NCI-H510A treated with DMSO at 0.1 percent for 48 hours (cell line): ENCODE measurements at places on chromosomes 3 and 15.

DNA sequence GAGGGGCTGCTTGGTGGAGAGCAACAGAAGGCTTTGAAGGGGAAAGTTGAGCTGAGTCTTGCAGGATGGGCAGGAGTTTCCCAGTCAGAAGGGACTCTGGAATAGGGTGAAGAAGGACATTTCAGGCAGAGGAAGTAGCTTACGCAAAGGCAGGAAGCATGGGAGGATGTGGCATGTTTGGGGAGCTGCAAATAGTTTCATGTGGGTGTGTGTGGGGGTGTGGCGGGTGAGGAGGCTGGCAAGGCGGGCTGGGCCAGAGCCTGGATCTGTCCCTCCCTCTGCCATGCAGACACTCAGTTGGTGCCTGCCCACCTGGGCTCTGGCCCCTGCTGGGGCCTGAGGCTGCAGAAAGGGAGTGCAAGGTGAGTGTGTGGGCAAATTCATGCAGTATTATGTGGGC, 10.4 kb downstream of the TEX264 start:
- no peak for DNase-seq

- DNase-seq: no peak
These were observed 238.6 kb downstream of the BBX start for GRCh38 chr3:107761391-107761790.

DNA sequence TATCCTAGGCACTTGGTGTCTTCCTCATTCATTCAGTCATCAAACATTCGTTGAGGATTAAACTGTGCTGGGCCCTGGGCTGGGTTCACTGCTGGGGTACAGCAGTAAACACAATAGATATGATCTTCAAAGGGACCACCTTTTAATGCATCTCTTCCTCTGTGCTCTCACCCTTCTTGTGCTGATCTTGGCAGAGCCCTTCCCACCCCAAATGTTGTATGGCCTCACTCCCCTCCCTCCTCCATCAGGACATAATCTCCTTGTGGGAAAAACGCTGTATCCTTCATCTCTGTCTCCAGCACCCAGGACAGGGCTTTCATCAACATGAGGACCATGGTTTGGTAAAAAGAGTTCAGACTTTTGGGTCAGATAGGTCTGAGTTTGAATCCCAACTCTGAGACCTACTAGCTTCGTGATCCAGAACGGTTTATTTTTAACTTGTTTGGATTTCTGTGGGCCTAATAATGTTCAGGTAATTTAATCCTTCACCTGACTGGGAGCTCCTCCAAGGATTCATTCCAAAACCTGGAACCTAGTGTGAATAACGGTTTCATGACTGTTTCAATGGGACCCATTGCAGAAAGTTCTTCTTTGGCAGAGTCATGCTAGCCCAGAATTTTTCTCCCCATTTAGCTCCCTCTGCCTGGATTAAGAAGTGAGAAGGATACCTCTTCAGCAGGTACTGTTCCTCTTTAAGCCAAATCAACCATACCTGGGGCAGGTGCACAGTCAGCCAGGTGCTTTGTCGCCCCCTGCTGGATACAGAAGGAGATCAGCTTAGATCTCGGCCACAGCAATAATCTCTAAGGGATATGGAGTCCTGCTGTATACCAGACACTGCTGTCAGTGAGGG, 5.2 kb upstream of the WNT7A start:
- peak; percentile 36 for DNase-seq

- no peak for DNase-seq
These were observed 32.1 kb downstream of the TLNRD1 start for GRCh38 chr15:81032818-81033217.

DNA sequence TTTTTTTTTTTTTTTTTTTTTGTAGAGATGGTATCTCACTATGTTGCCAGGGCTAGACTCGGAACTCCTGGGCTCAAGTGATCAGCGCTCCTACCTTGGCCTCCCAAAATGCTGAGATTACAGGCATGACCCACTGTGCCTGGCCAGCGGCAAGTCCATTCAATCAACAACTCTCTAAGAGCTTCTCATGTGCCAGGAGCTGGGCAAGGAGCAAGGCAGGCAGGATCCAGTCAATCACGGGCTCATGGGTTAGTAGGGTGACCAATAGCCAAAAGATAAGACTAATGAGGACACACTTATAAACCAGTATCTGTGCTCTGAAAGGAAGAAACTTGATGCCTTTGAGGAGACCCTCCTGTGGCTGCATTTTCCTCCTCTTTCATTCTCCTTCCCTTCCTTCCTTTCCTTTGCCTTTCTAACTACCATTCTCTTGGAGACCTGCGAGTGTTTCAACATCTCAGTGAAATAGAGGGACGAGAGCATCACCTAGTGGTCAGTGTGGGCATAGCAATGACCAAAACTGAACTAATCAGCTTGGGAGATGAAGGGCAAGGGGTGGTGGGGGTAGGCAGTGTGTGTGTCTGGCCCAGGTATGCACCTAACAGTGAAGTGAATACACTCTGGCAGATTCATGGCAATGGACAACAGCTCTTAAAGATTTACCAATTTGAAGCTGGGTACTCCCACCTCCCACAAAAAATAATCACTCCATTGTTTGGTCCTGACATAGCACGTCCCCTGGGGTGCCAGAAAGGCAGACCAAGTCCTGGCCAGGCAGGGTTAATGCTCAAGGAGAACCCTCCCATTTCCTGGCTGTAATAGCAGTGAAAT, 6.3 kb downstream of the RPP25 start:
- peak; percentile 59 for DNase-seq

DNA sequence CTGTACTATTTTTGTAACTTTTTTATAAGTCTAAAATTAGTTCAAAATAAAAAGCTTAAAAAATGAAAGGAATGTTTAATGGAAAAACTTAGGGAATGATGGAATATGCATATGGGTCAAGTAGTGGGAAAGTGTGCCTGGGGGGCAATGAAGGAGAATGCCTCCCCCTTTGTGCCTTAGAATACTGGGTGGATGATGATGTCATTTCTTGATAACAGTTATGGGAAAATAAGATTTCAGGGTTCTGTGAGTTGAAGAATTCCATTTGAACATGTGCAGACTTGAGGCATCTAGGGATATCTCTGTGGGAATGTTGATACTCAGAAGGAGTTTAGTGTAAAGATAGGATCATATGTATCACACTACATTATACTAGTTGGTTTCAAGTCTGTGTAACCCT, 13.8 kb downstream of the WDR93 start:
- DNase-seq: no peak

- DNase-seq: no peak
These were observed 186.9 kb downstream of the FAM43A start for GRCh38 chr3:194872669-194872977.

- peak; percentile 60 for DNase-seq
These were observed 607.1 kb upstream of the BCHE start for GRCh38 chr3:166444336-166444735.

DNA sequence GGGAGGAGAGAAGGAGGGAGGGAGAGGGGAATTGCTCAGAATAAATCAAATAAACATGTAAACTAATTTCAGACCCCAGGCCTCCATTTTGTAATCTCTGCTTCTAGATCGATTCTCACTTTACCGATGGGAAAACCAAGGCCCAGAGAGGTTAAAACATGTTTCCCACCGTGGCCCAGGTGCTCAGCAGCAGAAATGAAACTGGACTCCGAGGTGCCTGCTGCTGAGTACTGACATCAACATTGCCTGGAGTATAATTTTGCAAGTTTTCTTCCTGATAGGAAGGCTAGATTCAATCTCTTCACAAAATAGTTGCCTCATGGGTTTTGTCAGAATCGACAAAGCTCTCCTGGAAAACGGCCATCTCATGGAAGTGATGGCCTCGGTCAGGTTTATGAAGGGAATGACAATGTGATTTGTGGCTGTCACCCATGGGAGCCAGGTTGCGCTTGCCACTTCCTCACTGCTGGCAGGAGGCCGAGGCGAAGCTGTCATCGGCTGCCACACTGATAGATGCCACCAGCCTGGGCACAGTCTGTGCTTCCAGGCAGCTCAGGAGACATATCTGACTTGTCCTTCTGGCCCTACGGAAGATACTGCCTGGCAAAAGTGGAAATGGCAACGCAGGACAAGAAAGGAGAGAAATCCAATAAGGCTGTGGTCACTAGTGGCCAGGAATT, 133.1 kb upstream of the LRRN1 start:
- DNase-seq: no peak

GRCh38 chr3:37765591-37766488, 95.8 kb upstream of the CTDSPL start:
- no peak for DNase-seq

- no peak for DNase-seq
These were observed 30.7 kb downstream of the MESD start for GRCh38 chr15:80958818-80959495.

GRCh38 chr15:101016581-101016980, 97.4 kb downstream of the LRRK1 start:
- DNase-seq: no peak

GRCh38 chr3:9028134-9028533, 64.9 kb upstream of the RAD18 start:
- no peak for DNase-seq

- no peak for DNase-seq
These were observed 23.1 kb downstream of the CXCR6 start for GRCh38 chr3:45966371-45966791.

GRCh38 chr3:52934630-52935530, 37.5 kb upstream of the STIMATE start:
- peak; percentile 24 for DNase-seq

DNA sequence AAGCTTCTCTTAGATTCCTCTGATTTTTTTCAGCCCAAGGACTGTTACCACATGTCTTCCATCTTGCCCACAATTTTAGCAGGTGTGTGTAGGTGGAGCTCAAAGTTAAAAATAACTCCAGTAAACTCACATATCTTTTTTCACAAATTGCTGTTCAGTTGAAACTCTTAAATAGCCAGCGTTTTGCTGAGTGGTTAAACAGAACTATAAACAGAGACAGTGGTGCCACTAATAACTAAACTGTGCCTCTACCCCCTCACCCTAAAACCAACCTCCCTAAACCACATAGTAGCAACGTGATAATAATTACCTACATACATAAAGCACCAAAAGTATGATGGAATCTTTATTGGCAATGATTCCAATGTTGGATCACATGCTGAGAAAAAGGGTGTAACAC, 525.1 kb downstream of the PDCD6IP start:
- DNase-seq: no peak

DNA sequence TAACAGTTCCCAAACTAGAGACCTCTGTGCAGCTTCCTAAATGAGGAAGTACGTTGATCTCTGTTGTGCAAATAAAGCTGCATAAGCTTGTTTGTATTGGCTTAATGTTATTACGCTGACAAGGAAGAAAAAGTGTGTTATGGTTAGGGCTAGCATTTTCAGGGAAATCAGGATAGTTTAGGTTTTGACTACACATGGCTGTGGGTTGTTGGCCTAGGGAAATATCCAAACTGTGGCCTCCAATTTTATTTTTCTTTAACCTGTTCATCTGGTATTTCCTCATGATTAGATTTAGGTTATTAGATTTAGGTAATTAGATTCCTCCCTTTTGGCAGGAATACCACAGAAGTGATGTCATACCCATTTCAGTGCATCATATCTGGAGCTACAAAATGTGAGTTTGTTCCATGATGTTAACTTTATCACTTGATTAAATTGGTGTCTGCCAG, 8.7 kb upstream of the MCCC1 start:
- no peak for DNase-seq

GRCh38 chr15:51377038-51377786, 35.8 kb downstream of the GLDN start:
- no peak for DNase-seq

DNA sequence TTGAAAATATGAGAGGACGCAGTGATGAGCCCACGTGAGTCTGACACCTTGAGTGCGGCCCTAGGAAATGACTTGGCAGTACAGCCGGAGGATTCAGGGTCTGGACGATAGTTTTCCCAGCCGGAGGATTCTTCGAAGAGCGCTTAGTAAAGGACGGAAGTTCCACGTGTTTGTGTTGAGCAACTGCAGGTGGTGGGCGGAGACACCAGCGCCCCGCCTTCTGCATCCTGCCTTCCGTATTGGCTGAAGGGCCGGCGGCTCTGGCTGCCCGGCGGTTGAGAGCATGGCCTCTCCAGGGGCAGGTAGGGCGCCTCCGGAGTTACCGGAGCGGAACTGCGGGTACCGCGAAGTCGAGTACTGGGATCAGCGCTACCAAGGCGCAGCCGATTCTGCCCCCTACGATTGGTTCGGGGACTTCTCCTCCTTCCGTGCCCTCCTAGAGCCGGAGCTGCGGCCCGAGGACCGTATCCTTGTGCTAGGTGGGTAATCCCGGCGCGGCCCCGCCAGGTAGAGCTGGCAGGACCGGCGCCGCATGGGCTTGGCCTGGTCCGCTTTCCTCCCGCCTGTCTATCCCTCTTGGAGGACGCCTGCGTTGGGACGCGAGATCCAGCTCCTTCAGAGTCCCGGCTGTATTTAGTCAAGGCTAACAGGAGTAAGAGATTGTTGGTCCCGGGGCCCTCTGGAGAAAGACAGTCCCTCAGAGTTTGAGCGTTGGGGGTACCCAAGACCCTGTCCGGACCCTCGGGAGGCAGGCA, at the start of gene EEF1AKMT4:
Gene EEF1AKMT4, plus strand, starts transcription at position 261 of the 755 bp plus-strand sequence. Its CDS starts 23 bp downstream, at position 284.
- DNase-seq: peak; percentile 97

GRCh38 chr3:87109465-87109864, 117.6 kb upstream of the CHMP2B start:
- DNase-seq: no peak

- DNase-seq: no peak
These were observed 96.0 kb downstream of the LRRK1 start for GRCh38 chr15:101014921-101015841.

DNA sequence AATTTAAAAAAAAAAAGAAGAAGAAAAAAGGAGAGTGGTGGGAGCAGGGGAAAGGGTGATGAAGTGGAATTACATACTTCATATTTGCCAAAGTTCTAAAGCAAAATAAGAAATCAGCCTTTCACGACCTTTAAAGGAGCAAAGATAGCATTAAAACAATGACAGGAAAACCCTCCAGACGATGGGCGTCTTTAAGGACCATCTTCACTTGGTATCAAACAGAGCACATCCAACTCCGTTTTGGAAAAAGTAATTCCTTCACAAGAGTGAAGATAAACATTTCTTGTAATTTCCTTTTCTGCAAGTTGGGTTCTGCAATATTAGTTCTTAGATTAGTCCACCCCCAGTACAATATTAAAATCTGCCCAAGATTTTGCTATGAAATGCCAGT, 32.8 kb downstream of the FRMD4B start:
- no peak for DNase-seq

GRCh38 chr3:145953316-145953715, 207.7 kb downstream of the PLOD2 start:
- DNase-seq: no peak

DNA sequence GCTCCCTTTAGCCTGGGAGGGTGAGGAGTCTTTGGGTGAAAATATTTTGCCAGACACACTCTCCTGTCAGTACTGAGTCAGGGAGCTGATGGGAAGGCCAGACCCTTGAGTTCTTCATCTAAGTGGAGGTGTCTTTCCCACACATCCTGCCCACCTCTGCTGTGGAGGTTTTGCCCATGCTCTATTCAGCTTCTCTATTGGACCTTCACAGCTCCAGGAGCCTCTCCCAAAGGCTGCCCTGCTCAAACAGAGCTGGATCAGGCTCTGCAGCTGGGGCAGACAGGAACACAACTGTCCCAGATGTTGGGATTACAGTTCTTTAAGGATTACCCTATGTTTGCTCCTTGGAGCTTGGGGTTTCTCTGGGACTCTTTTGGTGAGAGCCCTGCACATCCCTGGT, 77.9 kb downstream of the SPSB4 start:
- no peak for DNase-seq

- DNase-seq: no peak
These were observed 398.3 kb upstream of the NAALADL2 start for GRCh38 chr3:174460831-174461230.

GRCh38 chr15:90344662-90345061, 7.4 kb upstream of the ZNF774 start:
- no peak for DNase-seq
